Osteocyte (in vitro differentiated cells): ENCODE measurements at places on chromosomes 7 and 10. TPM values are rescaled to one million over a fixed set of nuclear protein-coding genes. Genes with fewer than 3 reads are reported as not detected.

Gene CPA2
- not detected in 2 replicates for total RNA-seq

DNA sequence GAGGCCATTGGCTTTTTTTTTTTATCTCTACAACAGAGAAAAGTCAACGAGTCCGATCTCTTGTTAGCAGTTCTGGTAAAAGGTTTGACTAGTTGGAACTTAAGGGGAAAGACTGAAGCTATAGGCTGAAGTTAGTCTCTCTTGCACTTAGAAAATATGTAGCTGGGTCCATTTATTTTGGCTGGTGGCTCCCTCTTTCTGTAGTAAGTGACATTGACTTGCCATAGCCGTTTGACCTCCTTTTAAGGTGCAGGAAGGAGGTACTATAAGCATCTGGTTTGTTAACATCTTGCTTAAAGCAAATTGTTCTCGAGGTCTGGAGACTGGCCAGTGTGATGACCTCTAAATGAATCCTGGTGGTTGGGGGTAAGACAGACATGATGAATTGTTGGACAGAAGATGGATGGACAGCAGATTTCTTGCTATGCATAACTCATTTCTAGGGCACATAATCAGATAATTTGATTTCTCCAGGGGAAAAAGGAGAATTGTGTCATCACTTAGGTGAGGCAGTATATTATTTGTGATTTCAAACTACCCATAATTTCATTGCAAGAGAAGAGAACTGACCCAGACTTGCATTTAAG, 356.3 kb upstream of the GALNT17 start:
- H3K4me1 ChIP-seq, result no peaks in the 10 kb centered on the region
- H3K36me3 ChIP-seq, result peaks cover 72% of the 10 kb centered on the region
- H3K27ac ChIP-seq, result no peak overlapping the region

DNA sequence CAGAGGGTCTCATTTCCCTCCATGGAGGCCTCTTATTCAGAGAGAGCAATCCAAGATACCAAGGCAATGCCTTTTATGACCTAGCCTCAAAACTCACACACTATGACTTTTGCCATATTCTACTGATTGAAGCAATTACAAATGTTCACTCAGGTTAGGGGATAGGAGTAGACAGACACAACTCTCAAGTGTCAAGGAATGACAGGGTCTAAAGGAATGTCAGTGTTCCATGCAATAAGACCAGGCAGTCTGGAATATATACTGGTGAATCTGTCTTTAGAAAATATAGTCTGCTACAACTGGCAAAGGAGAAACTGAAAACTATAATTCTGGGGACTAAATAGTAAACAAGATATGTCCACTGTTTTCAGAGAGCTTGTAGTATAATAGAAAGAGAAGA, 283.9 kb downstream of the PRKG1 start:
- no peak overlapping the region for H3K4me3 ChIP-seq
- H3K36me3 ChIP-seq, result no peaks in the 10 kb centered on the region
- H3K27ac ChIP-seq, result no peak overlapping the region
- no peaks in the 10 kb centered on the region for H3K4me1 ChIP-seq
- H3K27me3 ChIP-seq, result no peaks in the 10 kb centered on the region

DNA sequence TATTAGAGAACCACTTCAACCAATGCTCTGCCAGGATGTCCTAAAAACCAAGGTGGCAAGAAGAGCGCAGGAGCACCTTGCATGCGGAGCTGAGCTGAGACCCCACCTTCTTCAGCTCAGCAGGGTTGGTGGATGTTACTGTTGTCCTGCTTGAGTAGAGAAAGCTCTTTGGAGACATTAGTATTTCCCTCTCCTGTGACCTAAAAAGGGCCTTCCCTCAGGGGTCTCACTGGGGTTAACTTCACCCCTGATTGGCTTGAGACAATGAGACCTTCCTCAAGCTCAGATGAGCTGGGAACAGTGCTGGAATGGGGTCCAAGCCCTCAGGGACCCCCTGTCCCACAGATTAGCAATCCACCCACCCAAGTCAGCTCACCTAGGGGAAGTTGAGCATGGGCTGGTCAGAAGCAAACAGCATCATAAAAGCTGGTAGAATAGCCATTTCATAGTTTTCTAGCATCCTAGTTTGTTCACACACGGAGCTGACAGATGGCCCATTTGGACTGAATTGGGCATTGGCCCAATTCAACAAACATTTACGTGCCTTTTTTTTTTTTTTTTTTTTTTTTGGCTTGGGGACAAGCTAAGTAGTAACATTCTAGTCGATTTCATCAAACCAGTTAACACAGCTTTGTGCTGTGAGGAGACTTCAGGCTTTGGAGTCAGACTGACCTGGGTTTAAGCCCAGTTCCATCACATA, 100.6 kb upstream of the HABP2 start:
- H3K4me3 ChIP-seq, result no peak overlapping the region
- H3K27ac ChIP-seq, result no peak overlapping the region
- H3K4me1 ChIP-seq, result peaks cover 7% of the 10 kb centered on the region
- DNase-seq, result no peak

GRCh38 chr10:14180911-14181566, 149.7 kb downstream of the FRMD4A start:
- H3K4me1 ChIP-seq, result peaks cover 20% of the 10 kb centered on the region
- H3K36me3 ChIP-seq, result peaks cover 2% of the 10 kb centered on the region
- H3K4me3 ChIP-seq, result no peak overlapping the region
- H3K27ac ChIP-seq, result no peak overlapping the region

DNA sequence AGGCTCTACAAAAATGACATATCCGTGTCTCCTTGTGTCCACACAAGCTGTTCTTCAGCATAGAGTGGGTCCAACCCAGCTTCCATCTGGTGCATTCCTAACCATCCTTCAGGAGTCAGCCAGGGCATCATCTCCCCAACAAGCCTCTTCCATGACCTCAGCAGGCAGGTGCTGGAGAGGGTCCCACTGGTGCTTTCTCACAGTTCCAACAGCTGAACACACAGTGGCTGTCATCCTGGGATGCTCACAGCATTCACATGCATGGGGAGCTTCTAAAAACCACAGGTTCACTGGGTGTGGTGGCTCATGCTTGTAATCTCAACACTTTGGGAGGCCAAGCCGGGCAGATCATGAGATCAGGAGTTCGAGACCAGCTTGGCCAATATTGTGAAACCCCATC, 6.4 kb upstream of the CYP3A4 start:
- H3K4me3 ChIP-seq, result no peak overlapping the region
- H3K27ac ChIP-seq, result no peak overlapping the region
- H3K27me3 ChIP-seq, result peaks cover 4% of the 10 kb centered on the region
- H3K4me1 ChIP-seq, result no peaks in the 10 kb centered on the region
